CD4-positive, alpha-beta T cell treated with Interferon alpha-2 for 1 hour (primary cell): ENCODE measurements at places on chromosomes 7 and 10.
A peak's percentile ranks its signal among the peaks of the same experiment; 100 is the strongest.

DNA sequence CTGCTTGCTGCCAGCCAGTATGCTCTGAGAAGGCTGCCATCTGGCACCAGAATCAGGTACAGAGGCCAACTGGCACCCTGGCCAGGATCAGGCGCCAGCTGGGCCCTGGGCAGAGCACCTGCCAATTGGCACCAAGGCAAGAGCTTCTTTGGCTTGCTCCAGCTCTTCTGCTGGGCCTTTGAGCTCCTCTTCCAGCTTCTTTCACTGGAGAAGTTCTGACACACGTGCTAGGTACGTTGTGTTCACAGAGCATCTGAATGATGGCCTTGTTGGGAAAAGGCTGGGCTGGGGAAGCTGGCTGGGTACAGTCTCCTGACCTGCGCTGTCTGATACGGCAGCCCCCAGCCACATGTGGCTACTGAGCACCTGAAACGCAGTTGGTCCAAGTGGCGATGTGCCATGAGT lies 31.7 kb upstream of the OPALIN start:
- no peak for DNase-seq

- DNase-seq: no peak
Observed at GRCh38 chr7:82441669-82442478, 1.7 kb downstream of the CACNA2D1 start.

- no peak for DNase-seq
Observed at GRCh38 chr10:122525788-122526187, 34.8 kb upstream of the DMBT1 start.

DNA sequence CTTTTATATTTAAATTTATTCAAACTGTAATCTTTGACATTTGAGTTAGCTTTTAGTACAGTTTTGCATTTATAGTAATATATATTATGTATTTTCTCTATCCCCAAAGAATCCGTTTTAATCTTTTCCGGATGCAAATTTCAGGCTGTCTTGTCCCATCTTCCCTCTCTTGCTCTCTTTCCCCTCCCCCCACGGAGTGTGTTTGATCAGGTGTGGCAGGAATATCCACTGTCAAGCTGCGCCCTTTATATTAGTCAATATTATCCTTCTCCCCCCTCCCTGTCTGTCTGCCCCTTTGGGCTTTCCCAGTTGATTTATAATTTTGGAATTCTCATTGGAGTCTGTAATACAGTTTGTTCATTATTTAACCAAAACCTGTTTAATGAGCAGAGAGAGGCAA lies 19.0 kb downstream of the GBF1 start:
- DNase-seq: no peak

GRCh38 chr7:128387216-128388144 lies 22.3 kb downstream of the IMPDH1 start:
- peak; percentile 68 for DNase-seq

GRCh38 chr10:50990568-50991455 lies 83.5 kb upstream of the PRKG1 start:
- DNase-seq: no peak

DNA sequence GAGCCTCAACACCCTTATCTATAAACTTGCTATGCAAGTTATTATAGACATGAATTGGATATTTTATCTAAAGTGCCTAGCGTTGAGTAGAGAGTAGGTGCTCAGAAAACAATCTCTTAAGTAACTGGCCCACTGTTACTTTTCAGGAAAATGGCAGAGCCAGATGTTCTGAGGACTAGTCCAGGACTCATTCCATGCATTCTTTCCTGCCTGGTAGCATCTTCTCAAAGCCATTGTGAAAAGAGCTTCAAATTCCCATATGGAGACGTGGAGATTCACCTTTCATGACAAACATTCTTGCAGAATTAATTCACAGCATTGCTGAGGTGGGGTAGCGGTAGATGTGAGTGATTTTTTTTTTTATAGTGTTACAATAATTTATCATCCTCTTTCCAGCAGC lies 35.9 kb upstream of the ITPRID1 start:
- DNase-seq: no peak

- no peak for DNase-seq
Observed at GRCh38 chr10:6256439-6256838, 53.7 kb downstream of the PFKFB3 start.

DNA sequence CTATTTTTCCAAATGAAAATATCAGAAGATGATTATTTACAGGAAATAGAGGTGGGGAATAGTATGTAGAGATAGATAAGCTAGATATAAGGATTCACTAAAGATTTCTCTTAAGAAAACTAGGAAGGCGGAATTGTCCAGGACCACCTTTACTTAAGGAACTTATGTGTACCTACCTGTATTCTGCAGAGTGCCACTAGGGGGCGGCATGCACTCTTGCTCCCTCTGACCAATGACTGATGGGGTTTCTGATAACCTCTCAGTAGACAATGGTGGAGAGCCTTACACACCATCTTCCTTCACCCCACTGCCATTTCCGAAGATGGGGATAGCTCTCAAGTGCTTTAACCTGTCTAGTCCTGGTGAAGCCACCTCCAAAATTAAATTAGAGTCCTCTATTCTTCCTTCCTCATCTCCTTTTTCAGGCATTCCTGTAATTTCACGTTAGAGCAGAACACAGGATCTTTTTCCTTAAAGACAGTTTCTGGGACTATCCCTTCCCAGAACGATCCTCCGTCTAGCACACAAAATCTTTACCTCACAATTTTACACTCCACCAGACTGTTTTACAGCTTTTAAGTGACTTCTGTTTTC lies 453.1 kb downstream of the SORCS1 start:
- no peak for DNase-seq

DNA sequence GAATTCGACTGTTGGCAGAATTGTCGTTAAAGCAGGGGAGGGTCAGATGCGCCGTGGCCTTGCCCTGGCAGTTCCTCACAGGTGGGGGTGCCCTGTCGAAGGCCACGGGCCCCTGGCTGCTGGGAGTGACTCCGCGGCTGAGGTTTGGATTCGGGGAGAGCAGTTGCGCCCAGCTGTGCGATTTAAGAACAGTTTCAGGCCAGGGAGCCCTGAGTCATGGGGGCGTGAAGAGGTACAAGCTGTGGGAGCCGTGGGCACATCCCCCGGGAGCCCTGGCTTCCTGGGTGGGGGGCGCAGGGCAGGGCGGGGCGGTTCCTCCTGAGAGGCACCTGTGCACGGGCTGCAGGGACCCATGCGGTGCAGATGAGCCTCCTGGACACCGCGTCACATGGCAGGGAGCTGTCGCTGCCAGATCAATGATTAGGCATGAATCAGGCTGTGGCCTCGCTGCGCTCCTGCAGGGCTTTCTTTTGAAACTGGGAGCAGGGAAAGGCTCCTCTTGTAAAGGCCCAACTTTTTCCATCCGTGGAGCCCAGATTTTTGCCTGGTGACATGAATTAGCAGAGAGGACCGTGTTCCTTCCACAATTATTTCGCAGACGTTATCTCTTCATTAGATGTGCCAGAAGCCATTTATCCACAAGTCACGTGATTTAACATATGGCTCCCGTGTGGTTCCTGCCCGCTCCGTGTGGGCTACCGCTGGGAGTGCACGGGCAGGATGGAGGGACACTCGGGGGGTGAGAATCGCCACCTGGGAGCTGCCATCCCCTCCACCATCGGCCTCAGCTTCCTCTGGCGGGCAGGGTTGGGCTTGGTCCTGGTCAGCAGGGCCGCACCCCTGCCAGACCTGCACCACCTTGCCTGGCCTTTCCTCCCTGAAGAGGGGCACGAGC lies 918 bp downstream of the PWWP2B start:
- no peak for DNase-seq

DNA sequence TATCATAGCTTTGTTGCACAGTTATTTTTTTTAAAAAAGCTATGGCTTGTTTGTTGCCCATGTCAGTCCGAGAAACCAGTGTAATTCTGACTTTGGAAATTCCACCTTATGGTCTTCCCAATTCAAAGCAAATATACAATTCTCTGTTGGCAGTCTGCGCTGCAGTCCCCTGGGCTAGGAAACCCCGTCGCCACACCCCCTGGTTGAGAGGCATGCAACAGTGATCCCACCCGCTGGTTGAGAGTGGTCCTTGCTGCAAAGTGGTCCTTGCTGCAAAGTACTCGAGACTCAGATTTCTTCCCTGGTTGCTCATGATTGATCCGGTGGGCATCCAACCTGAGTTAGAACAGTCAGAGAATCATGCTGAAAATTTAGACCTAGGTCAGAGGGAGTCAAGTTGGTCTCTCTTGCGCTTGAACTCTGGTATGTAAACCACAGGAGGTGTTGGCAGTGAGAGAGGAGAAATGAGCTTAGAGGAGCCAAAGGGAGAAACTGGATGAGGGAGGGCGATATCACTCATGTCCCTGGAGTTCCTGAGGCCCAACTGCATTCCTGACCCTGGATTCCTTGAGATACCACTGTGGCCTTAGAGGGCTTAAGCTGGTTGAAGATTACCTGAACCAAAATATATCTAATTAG lies 45.0 kb upstream of the STK17A start:
- DNase-seq: no peak

GRCh38 chr7:116678780-116679179 lies 6.8 kb downstream of the MET start:
- no peak for DNase-seq

GRCh38 chr7:51242007-51242691 lies 74.5 kb downstream of the COBL start:
- DNase-seq: no peak

DNA sequence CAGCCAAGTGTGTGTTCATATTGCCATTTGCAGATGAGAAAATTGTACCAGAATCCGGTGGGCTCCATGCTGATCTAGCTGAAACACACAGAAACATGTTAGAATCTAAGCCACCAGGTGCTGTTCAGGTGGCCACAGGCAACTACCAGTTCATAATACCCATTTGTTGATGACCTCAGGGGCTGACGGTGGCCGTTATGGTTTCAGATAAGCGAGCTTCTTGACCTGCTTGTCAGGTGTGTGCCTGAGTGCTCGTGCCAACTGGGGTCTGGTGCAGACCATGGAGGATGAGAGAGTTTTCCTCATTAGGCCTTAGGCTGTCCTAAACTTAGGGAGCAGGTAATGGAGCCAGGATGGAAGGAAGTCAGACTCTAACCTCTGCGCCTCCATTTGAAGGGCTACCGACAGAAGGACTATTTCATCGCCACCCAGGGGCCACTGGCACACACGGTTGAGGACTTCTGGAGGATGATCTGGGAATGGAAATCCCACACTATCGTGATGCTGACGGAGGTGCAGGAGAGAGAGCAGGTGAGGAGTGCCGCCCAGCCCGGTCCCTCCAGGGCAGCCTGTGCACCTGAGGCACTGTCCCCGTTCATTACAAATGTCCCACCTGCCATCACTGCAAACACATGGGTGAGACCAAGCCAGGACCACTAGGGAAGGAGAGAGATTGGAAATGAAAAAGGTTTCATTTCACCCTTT lies 53.1 kb downstream of the MKI67 start:
- DNase-seq: no peak

- DNase-seq: no peak
Observed at GRCh38 chr10:15751046-15751445, 31.3 kb upstream of the ITGA8 start.

GRCh38 chr7:100049441-100050291 lies at the start of gene ZSCAN21:
ZSCAN21 (plus strand) TSS chr7:100049774; CDS start chr7:100057007, 7,233 bp downstream.
- peak; percentile 80 for DNase-seq

GRCh38 chr10:79165070-79165778 lies 96.5 kb downstream of the ZMIZ1 start:
- DNase-seq: no peak

GRCh38 chr7:16668049-16668858 lies 22.3 kb downstream of the BZW2 start:
- DNase-seq: no peak

DNA sequence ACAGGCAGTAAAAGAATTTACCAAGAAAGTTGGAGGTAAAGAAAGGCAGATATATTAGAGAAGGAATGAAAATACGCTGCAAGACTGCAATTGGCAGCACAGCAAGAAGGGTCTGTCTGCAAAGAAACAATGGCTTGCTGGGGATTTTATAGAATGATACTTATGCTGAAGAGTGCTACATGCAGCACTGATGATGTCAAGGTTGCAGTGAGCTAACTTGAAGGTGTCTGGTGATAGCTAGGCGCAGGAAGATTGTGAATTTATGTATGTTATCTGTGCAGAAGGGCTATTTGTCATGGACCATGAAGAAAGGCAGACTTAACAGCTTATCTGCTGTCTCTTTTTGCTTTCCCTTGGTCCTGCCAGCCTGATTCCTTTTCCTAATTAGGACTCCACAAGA lies 319.3 kb upstream of the KMT2E start:
- no peak for DNase-seq

GRCh38 chr7:113256883-113257531 lies 138.7 kb upstream of the SMIM30 start:
- no peak for DNase-seq

DNA sequence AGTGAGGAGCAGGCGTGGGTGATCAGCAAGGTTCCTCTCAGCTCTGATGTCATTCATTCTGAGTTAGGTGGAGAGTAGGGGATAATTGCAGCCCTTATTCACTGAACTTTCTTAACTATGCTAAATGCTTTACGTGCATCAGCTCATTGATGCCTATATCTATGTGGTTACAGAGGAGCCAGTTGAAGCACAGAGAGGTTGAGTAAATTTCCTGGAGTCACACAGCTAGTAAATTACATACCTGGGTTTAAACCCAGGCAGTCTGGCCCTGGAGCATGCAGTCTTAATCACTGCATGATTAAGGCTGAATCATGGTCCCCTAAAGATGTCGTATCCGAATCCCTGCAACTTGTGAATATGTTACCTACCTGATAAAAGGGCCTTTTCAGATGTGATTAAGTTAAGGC lies 99.6 kb downstream of the GRK5 start:
- DNase-seq: no peak

DNA sequence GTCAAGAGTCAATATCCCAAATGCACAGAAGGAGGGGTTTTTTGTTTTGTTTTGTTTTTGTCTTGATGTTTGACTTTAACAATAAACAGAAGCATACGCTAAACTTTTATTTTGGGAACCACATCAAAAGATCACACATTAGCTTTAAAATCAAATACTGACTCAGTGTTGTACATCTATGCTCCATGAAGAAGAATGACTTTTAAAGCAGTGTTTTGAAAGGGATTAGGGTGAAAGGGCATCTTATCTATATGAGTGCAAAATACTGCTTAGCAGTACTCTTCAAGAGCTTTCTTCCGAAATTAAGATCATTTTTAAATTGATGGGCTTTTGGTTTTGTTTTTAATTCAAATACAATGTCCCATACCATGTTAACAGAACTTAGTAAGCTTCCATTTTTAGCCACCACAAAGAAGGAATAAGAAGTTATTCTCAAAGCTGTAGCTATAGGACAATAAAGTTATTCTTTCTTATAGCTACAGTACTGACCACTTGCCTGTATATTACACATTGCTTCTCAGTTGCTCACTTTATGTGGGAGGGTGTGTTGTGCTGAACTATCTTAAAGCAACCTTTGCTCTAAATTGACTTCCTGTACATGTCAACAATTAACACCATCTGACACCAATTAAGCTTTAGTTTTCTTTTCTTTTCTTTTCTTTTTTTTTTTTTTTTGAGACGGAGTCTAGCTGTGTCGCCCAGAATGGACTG lies 144.3 kb upstream of the KAT6B start:
- DNase-seq: no peak

- no peak for DNase-seq
Observed at GRCh38 chr7:39095875-39096619, 118.3 kb downstream of the POU6F2 start.

DNA sequence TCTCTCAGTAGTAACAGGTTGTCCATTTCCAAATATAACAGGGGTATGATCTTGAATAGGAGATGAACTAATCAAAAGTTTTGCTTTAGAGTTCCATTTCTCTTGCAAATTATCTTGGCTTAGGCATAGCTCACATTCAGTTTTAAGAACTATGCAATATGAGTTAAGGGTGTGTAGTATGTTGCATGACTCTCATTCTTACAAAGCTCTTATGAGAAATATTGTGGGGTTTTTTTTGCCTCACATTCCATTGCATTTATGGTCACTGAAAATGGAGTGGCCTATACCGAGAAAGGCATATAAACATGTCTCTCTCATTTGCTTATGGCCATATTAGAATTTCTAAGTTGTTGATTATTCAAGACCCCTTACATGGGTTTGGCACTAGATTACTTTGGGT lies 48.5 kb upstream of the LAMB1 start:
- no peak for DNase-seq
